ENCODE measurements at places on chromosomes 3 and 15. TPM values are rescaled to one million over a fixed set of nuclear protein-coding genes. Genes with fewer than 3 reads are reported as not detected.

BCHE gene
- total RNA-seq, result not detected

C3orf33 gene
- 1.4 TPM for total RNA-seq

GP5 gene
- under 0.01 TPM for total RNA-seq

PCOLCE2 gene
- total RNA-seq, result 124 TPM

MYO5C gene
- 1.2 TPM for total RNA-seq

TNNC1 gene
- total RNA-seq, result 1.7 TPM

STRIT1 gene
- not detected for total RNA-seq

GOLGA8G gene
- total RNA-seq, result not detected

APBA2 gene
- 2.2 TPM for total RNA-seq

CD86 gene
- not detected for total RNA-seq

IMPDH2 gene
- 245 TPM for total RNA-seq
